ENCODE measurements at places on chromosomes 16 and 17.

GRCh38 chr17:42457107-42457792 is 1.4 kb upstream of the ATP6V0A1 start:
- no peak for DNase-seq

DNA sequence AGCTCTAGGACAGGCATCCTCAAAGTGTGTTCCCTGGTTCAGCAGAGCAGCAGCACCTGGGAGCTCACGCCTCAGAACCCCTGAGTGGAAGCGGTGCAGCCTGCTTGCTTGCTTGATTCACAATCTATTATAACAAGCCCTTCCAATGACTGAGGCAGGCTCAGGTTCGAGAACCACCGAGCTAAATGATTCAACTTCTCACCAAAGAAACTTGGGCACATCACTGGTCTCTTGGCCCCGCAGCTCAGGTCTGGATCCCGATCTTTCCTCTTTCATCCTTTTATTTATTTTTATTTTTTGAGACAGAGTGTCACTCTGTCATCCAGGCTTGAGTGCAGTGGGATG is 24.5 kb downstream of the CLUH start:
- no peak for DNase-seq

GRCh38 chr16:20859699-20860098 is 40.5 kb downstream of the DCUN1D3 start:
- no peak for DNase-seq

GRCh38 chr16:86321491-86321890 is 188.8 kb upstream of the FOXF1 start:
- no peak for DNase-seq

GRCh38 chr16:64459402-64459801 is 662.5 kb downstream of the CDH11 start:
- DNase-seq: no peak

DNA sequence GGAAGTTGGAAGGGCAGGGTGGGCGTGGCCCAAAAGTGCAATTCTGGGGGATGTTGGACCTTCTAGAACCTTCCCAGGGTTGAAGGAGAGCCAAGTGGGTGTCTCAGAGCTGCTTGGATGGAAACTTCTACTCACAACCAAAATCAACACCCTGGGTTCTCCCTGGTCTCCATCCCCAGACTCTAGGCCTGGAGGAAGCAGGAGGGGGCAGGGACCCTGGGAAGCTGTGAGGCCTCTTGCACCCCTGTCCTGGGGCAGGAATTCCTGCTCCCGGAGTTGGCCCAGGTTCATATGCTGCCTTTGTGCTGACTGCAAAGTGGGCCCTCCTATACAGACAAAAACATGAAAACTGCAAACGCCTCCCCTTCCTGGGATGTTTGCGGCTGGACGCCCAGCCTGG is 25.1 kb downstream of the TRARG1 start:
- DNase-seq: no peak

- no peak for DNase-seq
Measured at GRCh38 chr17:82640036-82640435, 8.2 kb downstream of the WDR45B start.

DNA sequence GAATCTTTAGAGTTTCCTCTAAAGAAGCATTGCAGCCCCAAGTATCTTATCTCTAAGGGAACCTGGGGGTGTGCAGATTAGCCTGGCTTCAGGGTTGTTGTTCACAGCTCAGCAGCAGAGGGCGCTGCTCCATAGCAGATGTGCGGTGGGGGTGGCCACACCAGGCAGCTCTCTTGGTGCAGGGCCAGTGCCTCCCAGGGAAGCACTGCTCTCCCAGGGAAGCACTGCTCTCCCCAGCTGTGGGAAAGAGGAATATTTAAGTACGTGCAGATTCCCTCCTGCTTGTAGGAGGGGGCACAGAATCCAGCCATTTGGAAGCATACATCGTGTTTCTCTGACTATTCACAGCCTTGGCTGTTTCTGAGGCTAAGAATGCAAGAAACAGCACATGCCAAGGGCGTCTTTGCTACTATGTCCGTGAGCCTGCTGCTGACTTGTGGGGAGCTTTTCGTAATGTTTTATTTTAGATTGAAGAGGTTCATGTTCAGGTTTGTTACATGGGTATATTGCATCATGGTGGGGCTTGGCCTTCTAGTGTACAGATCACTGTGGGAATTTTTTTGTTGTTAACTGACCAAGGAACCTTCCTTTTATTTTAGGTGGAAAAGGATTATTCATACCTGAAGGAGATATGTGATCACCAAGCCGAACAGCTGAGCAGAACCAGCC is 217.8 kb downstream of the SPECC1 start:
- DNase-seq: peak; percentile 82

DNA sequence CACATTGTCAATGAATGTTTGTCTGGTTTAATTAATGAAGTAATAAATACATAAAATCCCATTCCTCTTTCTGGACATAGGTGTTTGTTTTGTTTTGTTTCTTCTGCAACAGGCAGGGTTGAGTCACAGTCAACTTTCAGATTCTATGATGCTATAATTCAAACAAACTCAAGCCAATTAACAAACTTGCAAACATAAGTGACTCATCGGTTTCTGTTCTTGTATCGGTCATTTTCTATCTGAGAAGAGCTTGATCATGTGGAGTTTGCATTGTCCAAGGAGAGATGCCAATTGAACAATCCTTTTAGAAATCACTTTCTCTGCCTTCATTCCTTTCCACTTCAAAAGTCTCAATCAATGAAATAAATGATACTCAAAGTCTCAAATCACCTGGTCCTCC is 294.2 kb upstream of the C16orf82 start:
- DNase-seq: no peak

- no peak for DNase-seq
Measured at GRCh38 chr16:50275098-50275415, 8.7 kb downstream of the ADCY7 start.

- DNase-seq: no peak
Measured at GRCh38 chr16:81500833-81501521, 56.4 kb downstream of the CMIP start.

- no peak for DNase-seq
Measured at GRCh38 chr16:79211586-79211985, 389.0 kb downstream of the MAF start.

GRCh38 chr17:60354223-60354622 is 37.7 kb downstream of the USP32 start:
- DNase-seq: no peak

GRCh38 chr16:27408012-27408601 is 6.1 kb downstream of the IL21R start:
- DNase-seq: peak; percentile 60

- DNase-seq: no peak
Measured at GRCh38 chr16:11053916-11054460, 109.6 kb downstream of the CLEC16A start.

DNA sequence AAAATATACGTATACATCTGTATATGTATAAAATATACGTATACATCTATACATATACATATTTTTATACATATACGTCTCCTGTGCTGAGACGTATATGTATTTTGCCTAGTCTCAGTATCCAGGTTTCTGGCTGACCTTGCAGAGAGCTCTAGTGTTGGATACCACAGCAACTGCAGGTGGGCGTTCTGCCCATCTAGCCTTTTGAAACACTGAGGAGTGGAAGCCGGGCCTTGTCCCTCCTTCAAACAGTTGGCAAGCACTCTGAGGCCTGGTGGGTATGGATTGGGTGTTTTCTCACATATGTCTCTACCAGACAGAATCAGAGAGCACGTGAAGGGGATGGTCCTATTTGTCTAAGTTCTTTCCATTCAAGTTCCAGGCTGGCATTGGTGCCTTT is 39.4 kb upstream of the MRC2 start:
- DNase-seq: no peak

DNA sequence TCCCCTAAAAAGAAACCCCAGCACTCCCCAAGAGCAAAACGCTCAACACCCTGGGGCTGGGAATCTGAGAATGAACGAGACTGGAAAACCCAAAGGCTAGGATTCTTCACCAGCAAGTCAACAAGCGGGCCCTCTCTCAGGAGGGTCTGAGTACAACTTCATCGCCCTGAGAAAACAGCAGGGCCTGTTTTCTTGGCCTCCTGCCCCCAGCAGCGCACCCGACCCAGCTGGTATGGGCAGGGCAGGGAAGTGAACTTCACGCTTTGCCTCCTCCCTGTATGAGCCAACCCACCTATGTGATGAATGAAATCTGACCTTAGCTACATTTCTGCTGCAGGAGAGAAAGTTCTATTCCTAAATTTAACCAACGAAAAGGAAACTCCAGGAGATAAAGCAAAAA is 11.1 kb downstream of the NUDT16L1 start:
- no peak for DNase-seq

GRCh38 chr17:78707016-78707415 is 75.1 kb downstream of the CYTH1 start:
- no peak for DNase-seq

DNA sequence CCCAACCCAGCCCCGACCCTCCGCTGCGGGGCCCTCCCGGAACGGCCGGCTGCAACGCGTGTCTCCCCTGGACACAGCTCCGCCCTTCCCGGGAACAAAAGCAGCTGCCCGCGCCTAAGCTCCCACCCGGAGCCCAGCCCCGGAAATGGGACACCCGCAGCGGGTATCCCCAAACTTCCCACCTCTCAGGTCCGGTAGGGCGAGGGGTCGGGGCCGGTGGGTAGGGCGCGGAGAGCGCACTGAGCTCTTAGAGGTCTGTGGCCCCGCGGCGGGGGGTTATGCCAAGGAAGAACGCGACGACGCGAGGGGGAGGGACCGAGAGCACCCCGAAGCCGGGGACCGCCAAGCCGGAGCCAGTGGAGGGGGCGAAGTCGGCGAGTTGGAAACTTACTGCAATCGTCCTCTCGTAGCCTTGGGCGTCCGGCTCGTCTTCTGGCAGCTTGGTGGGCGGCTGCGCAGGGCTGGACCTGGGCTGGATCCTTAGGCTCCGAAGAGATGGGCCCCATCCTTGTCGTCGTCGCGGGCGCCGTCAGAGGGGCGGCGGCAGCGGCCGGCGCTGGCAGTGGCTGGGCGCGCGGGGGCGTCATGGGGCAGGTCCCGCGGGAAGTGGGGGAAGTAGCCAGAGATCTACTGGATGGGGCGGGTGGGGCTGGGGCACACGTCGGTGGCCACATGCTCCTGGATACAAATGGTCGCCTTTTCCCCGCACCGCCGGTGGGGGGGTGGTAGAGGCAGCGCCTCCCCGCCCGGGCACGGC is 6.9 kb downstream of the USP6 start:
- DNase-seq: no peak

- no peak for DNase-seq
Measured at GRCh38 chr16:27189335-27189972, 13.9 kb upstream of the KDM8 start.

GRCh38 chr17:35171834-35172233 is 22.4 kb downstream of the SLC35G3 start:
- DNase-seq: no peak

DNA sequence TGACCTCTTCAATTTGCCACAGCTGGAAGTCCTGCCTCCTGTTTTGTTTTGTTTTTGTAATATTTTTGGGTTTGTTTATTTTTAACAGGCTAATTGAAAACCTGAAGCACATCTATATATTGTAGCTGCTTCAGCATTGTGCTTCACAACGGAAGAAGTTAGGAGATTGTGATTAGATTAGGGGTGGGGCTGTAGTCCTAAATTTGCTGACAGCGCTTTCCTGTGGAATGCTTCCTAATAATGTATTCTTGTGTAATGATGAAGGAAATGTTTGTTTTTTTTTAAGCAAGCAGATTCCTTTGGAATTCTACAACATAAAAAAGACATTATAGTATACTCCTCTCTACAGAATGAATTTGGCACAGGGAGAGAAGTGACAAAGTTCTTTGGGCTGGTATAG is 70.1 kb downstream of the NLK start:
- no peak for DNase-seq

GRCh38 chr17:4143563-4144421 is 795 bp downstream of the CYB5D2 start:
- peak; percentile 89 for DNase-seq

DNA sequence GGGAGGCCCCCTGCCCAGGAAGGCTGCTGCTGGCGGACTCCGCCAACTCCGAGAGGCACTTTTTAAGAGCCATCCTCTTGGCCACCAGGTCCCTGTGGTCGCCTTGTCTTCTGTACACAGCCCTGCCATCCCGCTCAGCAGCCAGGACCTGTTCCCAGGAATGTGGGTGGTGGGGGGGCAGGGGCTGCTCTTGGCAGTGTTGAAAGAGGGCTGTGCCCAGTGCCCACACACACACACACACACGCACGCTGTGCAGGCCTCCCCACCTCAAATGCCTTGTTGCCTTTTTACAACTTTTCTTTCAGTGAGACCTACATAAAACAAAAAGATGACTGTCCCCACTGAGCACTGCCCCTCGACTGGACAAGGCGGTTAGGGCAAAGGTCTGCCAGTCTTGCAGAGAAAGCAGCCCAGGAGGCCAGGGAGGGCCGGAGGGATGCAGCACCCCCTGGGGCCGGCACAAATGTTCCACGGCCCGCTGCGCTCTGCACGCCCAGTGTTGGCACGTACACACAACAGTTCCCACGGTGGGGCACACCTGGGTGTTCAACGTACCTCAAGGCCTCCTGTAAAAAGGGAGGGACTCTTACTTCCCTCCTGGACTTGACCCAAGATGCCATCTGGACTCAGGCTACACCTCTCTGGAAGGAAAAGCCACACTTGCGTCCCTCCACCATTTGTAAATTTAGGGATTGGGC is 18.5 kb upstream of the PITPNA start:
- no peak for DNase-seq

- no peak for DNase-seq
Measured at GRCh38 chr17:80969674-80970043, 22.0 kb upstream of the CHMP6 start.

GRCh38 chr16:87198328-87198832 is 118.8 kb downstream of the C16orf95 start:
- no peak for DNase-seq

GRCh38 chr16:56994311-56994710 is 5.0 kb downstream of the NLRC5 start:
- no peak for DNase-seq

GRCh38 chr17:181245-182049 is at the start of gene DOC2B:
Gene DOC2B (minus strand): TSS chr17:181650. CDS start chr17:181479, 171 bp downstream.
- DNase-seq: peak; percentile 13

DNA sequence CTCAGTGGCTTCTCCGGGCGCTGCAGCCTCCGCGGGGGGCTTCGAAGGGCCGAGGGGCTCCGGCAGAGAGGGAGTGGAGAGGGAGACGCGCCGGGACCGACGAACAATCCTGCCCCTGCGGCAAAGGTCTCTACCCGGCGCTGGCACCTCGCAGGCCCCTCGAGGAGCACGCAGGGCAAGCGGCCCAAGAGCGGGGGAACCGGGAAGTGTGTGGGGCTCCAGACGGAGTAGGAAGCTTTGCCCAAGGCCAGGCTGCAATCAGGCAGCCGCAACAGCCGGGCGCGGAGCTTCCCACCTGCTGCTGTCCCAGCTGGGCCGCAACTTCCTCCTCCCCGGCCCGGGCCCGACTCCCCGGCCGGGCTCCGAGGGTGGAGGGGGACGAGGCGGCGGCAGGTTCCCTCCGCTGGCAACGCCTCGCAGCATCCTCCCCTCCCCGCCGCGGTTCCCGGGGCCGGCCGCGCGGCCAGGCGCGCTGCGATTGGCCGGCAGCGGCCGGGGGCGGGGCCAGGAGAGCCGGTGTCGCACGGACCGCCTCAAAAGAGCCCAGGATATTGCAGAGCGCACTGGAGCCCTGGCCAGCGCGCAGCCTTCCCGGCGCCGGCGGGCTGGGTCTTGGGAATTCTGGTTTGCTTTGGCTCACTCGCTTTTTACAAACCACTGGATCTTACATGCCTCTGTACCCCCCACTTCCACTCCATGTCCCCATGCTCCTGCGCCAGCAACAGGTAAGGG is at the start of gene KCNJ2:
KCNJ2 (plus strand) TSS at position 556 of the 732 bp plus-strand sequence. CDS start 5,508 bp downstream, outside the sequence.
- peak; percentile 59 for DNase-seq

GRCh38 chr17:7992516-7992915 is 9.9 kb upstream of the GUCY2D start:
- DNase-seq: no peak

All from activated CD4-positive, alpha-beta T cell treated with anti-CD3 and anti-CD28 coated beads, Interleukin-2, amount 50 U/mL, for 48 hours (primary cell).